ENCODE measurements at places on chromosomes 11 and 22. TPM values are rescaled to one million over a fixed set of nuclear protein-coding genes. Genes with fewer than 3 reads are reported as not detected.

ASRGL1 gene
- 11.6 TPM for total RNA-seq

TECTA gene
- total RNA-seq = 0.07 TPM

PEX26 gene
- total RNA-seq = 47.6 TPM

KRTAP5-8 gene
- not detected for total RNA-seq

PHLDA2 gene
- 2.8 TPM for total RNA-seq

GRCh38 chr22:38834215-38834953, 9.4 kb downstream of the NPTXR start:
- no peaks in the 10 kb centered on the region for H3K36me3 ChIP-seq
- H3K4me1 ChIP-seq = peaks cover 2% of the 10 kb centered on the region
- H3K27me3 ChIP-seq = no peaks in the 10 kb centered on the region
- DNase-seq = no peak
- H3K4me3 ChIP-seq = no peak overlapping the region
- H3K27ac ChIP-seq = no peak overlapping the region

DNA sequence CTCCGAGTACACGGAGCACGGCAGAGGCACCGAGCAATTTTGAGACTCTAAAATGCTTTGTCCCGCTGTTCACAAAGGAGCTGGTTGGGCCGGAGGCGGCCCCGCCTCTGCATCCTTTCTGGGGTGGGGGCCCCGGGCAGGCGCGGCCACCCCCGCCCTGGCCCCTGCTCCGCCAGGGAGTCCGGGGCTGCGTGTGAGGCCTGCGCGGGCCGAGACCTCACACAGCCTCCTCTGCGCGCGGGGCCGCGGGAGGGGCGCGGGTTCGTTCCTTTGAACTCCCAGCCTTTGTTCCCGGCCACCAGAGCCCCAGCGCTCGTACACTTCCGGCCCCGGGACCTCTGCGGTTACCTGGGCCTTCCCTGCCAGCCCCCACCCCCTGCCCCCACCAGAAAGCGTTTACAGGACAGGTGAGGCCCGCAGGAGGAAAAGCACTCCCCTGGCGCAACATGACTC, 1.6 kb downstream of the FGF19 start:
- no peak overlapping the region for H3K4me3 ChIP-seq
- no peak for DNase-seq
- no peaks in the 10 kb centered on the region for H3K36me3 ChIP-seq
- peaks cover 8% of the 10 kb centered on the region for H3K4me1 ChIP-seq
- peaks cover 44% of the 10 kb centered on the region for H3K27me3 ChIP-seq
- H3K27ac ChIP-seq = no peak overlapping the region

DNA sequence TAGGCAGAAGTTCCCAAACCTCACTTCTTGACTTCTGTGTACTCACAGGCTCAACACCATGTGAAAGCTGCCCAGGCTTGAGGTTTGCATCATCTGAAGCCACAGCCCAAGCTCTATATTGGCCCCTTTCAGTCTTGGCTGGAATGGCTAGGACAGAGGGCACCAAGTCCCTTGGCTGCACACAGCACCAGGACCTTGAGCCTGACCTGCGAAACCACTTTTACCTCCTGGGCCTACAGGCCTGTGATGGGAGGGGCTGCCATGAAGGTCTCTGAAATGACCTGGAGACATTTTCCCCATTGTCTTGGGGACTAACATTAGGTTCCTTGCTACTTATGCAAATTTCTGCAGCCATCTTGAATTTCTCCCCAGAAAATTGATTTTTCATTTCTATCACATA, 288.3 kb upstream of the ZC3H12C start:
- H3K27ac ChIP-seq = no peak overlapping the region
- H3K4me3 ChIP-seq = no peak overlapping the region
- no peaks in the 10 kb centered on the region for H3K4me1 ChIP-seq
- H3K27me3 ChIP-seq = no peaks in the 10 kb centered on the region
- no peaks in the 10 kb centered on the region for H3K36me3 ChIP-seq

GRCh38 chr22:27853424-27853823, 51.9 kb upstream of the MN1 start:
- H3K4me3 ChIP-seq = no peak overlapping the region
- H3K4me1 ChIP-seq = no peaks in the 10 kb centered on the region
- no peak for DNase-seq
- no peak overlapping the region for H3K27ac ChIP-seq

- H3K4me3 ChIP-seq = no peak overlapping the region
- peaks cover 19% of the 10 kb centered on the region for H3K27me3 ChIP-seq
- H3K4me1 ChIP-seq = no peaks in the 10 kb centered on the region
- H3K36me3 ChIP-seq = no peaks in the 10 kb centered on the region
- no peak for DNase-seq
Measured at GRCh38 chr11:19763330-19763729, 50.7 kb downstream of the NAV2 start.

DNA sequence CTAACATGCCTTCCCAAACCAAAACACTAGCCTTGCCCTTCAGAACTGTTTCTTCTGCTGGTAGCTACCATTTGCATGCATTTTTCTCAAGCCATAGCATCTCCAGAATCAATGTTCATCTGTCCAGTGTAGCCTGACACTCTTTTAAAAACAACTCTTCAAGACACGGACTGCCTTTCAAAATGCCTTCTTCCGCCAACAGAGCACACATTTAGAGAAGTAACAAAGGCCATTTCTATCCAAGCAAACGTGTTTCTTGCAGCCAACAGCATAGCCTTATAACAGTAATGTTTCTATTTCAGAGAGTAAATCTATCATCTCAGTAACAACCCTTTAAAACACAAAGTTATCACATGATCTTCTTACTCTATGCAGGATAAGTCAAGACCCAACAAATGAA, 143.3 kb upstream of the MTMR2 start:
- DNase-seq = no peak
- H3K27me3 ChIP-seq = no peaks in the 10 kb centered on the region

DNA sequence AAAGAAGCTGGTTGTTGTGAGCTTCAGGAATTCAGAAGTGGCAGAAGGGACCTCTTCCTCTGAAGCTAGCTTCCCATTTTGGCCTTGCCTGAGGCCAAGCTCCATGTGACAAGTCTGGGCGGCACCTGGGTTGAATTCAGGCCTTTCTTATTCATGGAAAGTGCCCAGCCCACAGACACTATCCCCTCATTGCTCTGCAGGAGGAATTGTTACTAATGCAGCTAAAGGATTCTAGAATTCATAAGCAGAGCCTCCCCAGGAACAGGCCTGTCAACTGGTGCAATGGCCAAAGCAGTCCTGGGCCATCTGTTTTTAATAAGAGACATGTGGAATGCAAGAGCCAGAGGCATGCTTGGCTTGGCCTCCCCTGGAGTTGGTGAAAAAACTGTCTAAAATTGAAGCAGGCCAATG, 71.4 kb downstream of the SLC1A2 start:
- H3K4me3 ChIP-seq = no peak overlapping the region
- DNase-seq = no peak
- H3K27me3 ChIP-seq = no peaks in the 10 kb centered on the region
- H3K4me1 ChIP-seq = peaks cover 59% of the 10 kb centered on the region
- H3K36me3 ChIP-seq = no peaks in the 10 kb centered on the region

GRCh38 chr11:35945137-35945518, 1.3 kb downstream of the LDLRAD3 start:
- H3K27me3 ChIP-seq = peaks cover 38% of the 10 kb centered on the region
- peaks cover 9% of the 10 kb centered on the region for H3K4me1 ChIP-seq
- no peak for DNase-seq
- H3K36me3 ChIP-seq = no peaks in the 10 kb centered on the region
- no peak overlapping the region for H3K27ac ChIP-seq
- peak overlapping the region; percentile 71 for H3K4me3 ChIP-seq

GRCh38 chr11:1994121-1994520, 3.5 kb downstream of the H19 start:
- H3K4me1 ChIP-seq = no peaks in the 10 kb centered on the region
- no peak overlapping the region for H3K27ac ChIP-seq

GRCh38 chr11:75174781-75175370, 24.0 kb downstream of the SLCO2B1 start:
- H3K27ac ChIP-seq = no peak overlapping the region
- peaks cover 13% of the 10 kb centered on the region for H3K4me1 ChIP-seq
- no peaks in the 10 kb centered on the region for H3K27me3 ChIP-seq
- H3K36me3 ChIP-seq = no peaks in the 10 kb centered on the region

DNA sequence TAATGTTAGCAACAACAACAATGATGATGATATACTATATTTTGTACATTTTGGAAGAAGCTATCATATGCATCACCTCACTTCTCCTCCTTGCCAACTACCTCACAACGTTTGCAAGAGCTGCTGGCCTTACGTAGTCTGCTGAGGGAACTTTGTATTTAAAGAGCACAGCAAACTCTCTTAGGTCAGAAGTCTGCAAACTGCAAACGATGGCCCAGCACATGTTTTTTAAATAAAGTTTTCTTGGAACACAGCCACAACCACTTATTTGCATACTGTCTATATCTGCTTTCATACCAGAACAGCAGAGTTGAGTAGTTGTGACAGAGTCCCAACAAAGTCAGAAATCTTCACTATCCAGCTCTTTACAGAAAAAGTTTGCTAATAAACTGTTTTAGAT, 261.7 kb downstream of the TENM4 start:
- no peak for DNase-seq
- no peak overlapping the region for H3K4me3 ChIP-seq
- no peaks in the 10 kb centered on the region for H3K36me3 ChIP-seq
- H3K27ac ChIP-seq = no peak overlapping the region
- no peaks in the 10 kb centered on the region for H3K4me1 ChIP-seq
- peaks cover 10% of the 10 kb centered on the region for H3K27me3 ChIP-seq

DNA sequence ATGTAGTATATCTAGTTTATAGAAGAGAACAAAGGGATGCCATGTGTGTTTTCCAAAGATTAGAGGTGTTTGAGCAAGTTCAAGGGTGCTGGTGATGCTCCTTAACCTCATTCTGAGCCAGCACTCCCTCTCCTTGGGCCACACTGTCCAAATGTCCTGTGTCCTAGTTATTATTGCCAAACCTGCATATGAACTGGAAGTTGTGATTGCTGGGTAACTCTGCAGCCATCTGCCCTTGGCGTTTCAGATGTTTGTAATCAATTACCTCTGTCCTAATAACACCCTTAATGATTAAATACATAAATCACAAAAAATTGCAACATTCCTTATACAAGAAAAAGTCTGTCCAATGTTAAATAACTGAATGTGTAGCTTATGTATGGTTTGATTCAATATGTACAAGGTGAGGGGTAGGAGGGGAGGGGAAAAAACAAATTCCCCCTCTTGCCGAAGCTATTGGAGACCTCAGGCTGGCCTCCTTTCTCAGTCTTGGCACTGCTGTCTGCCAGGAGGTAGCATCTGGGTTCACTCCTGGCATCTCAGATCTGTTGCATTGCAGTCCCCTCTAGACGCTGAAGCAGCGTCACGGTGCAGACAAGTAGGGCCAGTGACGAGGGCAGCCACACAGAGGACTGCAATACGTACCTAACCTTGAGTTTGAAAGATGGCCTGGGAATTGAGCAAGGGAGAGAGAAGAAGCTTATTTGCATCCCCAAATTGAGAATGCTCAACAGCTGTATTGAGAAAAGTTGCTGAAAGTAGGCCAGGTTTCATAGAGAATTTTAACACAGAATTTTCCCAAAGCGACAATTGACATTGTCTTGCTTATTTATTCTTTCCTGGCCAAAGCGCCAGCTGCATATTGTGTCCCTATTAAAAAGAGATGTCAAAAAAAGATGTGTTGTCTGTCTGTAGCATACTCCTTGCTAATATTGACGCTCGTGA, 89.6 kb upstream of the ARHGAP32 start:
- H3K27ac ChIP-seq = no peak overlapping the region
- H3K4me3 ChIP-seq = no peak overlapping the region
- peaks cover 35% of the 10 kb centered on the region for H3K4me1 ChIP-seq
- H3K36me3 ChIP-seq = no peaks in the 10 kb centered on the region

GRCh38 chr11:11871991-11872401, 30.2 kb downstream of the USP47 start:
- DNase-seq = no peak
- peaks cover 63% of the 10 kb centered on the region for H3K4me1 ChIP-seq
- H3K27me3 ChIP-seq = no peaks in the 10 kb centered on the region
- no peak overlapping the region for H3K4me3 ChIP-seq

Data from activated naive CD4-positive, alpha-beta T cell treated with anti-CD3 and anti-CD28 coated beads for 36 hours (primary cell).